Caudate nucleus (tissue), 63 donors: ENCODE measurements at places on chromosomes 3 and 15.

GRCh38 chr15:55879181-55879580 is 114.2 kb downstream of the NEDD4 start:
- no peak for DNase-seq

DNA sequence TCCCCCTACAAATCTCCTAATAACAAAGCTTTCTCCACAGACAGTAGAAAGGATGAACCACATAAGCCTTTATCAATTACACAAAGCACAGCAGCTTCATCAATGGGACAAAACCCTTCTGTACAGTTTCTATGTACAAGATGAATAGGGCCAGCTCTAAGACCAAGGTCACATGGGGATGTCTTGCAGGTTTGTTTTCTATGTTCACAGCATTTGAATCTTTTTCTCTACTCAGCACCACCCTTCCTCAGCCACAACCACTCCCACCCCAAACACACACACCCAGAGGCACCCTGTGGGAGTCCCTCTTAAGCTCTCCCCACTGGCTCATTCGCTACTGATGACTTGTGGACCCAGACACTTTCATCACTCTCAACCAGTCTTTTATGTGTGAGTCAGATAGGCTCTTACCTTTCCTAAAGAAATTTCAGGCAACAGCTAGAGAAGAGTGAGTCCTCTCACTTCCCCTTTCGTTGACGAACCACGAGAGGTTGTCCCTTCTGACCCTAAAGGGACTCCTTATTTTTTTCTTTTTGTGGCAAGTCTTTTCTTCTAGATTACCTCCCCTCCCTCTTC is 57.9 kb downstream of the ARHGAP31 start:
- no peak for DNase-seq

DNA sequence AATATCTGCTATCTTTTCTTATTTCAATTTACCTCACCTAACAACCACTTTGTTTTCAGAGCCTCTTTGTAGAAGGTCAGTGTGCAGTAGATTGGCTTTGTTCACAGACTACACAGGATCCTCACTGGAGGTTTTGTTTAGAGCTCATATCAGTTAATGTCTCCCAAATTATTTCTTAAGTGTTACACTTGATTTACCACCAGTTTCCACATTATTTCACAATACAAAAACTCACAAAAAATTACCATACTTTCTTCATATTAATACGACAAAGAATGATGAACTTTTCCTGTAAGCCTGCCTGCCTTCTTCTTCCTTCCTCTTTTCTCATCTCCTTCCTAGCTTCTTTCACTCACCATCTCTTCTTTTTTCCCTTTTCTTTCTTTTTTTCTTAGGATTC is 133.3 kb downstream of the ALCAM start:
- no peak for DNase-seq

DNA sequence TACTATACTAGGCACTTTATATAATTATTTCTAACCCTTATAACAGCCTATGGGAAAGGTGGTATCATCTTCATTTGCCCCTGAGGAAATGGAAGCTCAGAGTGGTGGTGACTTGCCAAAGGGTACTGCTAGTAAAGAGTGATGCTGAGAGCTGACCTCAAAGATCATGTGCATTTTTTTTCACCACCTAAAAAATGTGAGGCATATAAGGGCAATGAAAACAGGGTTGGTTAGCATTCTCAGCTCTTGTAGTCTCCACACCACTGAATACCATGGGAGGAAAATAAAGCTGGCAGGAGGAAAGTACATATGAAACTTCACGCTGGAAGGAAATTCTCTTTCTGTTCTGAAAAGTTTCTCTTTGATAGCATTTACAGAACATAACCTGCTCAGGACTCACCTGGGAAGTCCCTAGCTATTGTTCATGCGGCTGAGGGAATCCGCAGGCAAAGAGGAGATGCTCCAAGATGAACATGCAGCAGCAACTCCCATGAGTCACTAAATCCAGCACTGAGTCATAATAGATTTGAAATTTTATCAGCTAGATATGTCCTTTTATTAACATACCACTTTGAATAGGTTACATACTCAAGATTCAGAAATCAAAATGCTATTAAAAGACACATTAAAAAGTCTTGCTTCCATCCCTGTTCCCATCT is 17.3 kb downstream of the FAIM start:
- no peak for DNase-seq

GRCh38 chr3:197855571-197855970 is 64.5 kb downstream of the LRCH3 start:
- no peak for DNase-seq

DNA sequence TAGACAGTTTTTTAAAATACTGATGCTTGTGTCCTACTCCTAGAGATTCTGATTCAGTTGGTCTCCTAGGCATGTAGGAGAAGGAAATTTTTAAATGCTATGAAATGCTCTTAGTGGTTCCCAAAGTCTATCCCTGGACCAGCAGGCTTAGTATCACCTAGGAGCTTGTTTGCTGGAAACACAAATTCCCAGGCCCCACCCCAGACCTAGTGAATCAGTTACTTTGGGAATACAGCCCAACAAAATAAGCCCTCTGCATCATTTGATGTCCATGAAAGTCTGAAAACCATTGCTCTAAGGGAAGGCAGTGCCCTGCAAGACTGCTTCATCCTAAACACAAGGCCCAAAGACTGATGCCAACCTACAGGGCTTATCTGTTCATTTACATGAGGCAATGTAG is 36.3 kb downstream of the CCNL1 start:
- no peak for DNase-seq

GRCh38 chr3:78046566-78046965 is 1006.7 kb downstream of the ROBO2 start:
- no peak for DNase-seq

DNA sequence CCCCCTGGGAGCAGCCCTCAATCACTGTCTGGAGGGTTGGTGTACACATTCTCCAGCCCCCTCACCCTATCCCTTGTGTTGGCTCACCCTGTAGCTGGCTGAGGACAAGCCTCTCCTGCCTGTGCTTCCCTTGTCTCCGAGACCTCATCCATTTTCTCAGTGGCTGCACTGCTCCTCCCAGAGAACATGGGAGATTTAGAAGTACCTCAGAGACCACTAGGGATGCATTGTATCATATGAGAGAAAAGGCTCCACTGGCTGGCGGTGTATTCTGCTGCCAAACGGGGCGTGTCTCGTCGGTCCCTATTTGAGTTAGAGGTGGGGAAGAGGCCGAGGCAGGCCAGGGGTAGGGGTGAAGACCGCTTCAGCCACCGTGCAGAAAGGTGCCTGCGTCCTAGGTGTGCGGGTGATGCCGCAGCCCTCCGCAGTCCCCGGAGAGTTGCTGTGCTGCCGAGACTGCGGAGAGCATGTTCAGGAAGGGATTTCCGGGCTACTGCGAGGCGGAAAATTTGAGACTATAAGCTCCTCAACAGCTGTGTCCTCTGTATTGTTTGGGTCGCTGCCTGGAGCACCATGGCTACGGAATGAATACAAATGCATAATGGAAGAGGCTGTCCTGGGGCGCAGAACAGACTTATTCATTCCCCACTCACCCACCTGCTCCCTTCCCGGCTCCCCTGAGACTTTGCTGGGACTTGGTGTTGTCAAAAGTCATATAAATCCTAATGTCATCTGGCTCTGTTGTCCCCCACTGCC is 43.8 kb downstream of the SPSB4 start:
- no peak for DNase-seq

GRCh38 chr3:52895418-52895817 is 1.9 kb downstream of the STIMATE start:
- DNase-seq = no peak

- no peak for DNase-seq
Observed at GRCh38 chr3:16498130-16498890, 15.2 kb downstream of the RFTN1 start.

GRCh38 chr15:51366920-51367319 is 25.5 kb downstream of the GLDN start:
- no peak for DNase-seq

DNA sequence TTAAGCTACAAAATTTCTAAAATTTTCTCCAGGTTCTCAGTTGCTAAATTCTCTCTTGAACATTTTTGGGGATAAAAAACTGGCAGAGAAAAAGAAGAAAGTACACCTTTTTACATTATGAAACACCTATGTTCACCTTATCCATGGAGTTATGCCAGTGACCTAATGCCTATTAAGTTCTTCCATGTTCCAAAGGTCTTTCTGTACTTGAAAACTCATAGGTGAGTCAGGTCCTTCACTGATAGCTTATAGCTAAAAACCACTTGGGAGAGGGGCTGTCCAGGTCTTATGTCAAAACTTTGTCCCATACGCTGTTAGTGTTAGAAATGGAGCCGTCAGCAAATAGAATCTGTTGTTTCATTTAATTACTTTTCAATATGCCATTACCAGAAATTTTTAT is 487.5 kb upstream of the TPRG1 start:
- no peak for DNase-seq

DNA sequence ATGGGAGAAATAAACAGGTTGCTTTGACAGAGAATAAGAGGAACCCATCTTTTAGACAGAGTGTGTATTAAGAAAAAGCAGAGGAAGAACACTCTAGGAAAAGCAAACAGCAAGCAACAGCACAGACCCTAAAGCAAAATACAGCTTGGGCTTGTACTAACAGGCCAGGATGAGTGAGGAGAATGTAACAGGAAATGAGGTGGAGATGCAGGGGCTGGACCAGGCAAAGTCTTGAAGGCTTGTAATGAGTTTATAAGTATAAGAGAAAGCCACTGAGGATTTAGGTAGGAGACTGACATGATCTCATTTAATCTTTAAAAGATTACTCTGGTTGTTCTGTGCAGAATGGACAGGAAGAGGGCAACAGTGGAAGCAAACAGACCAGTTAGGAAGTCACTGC is 4.9 kb downstream of the UBR1 start:
- DNase-seq = no peak

DNA sequence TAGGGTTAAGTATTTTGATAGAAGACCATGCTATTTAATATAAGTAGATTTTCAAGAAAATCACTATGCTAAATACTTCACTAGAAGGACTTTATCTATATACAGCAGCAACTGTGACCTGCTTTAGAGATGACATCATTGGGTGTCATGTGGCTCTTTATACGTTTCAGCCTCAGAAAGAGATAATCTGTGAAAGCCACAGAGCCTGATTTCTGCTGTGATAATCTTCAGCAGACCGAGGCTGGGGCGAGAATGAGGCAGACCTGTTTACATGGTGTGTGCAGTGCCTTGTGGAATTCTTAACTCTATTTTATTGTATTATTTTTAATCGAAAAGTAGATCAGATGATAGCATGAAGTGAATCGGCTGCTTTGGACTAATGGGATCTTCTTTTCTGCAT is 471.2 kb downstream of the MFSD1 start:
- no peak for DNase-seq

- DNase-seq = no peak
Observed at GRCh38 chr3:134922101-134922500, 127.0 kb downstream of the EPHB1 start.

DNA sequence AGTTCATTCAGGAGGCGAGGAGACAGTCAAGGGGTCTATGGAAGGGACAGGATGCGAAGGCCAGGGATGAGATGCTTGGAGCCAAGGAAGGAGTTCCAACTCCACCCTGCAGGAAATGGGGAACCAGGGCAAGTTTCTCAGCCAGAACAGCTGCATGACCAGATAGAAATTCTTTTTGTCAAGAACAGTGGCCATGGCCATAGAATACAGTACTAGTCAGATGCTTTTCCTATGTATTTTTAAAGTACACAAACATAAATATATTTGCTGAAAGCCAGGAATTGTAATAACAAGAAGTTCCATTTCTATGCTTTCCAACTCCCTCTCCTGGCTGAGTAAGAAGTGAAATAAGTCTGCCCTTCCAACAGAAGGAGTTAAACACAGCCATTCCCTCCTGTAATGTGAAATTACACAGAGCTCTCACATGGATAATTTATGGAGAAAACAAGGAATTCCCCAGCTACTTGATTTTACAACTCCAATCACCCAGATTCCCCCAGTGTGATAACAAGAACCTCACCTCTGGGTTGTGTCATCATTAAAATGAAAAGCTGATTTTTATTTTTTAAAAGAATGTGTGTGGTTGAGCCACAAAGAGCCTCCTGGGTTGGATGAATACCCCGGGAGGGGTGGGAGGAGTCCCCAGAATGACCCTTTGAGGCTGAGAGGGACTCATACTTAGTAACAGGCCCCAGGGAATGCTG is 124.6 kb upstream of the ARHGEF3 start:
- no peak for DNase-seq

GRCh38 chr3:39294446-39295183 is 14.8 kb upstream of the CX3CR1 start:
- DNase-seq = no peak

GRCh38 chr15:28881170-28881569 is 4.6 kb upstream of the APBA2 start:
- DNase-seq = no peak

GRCh38 chr3:106945435-106945834 is 431.8 kb upstream of the CCDC54 start:
- DNase-seq = no peak

- DNase-seq = no peak
Observed at GRCh38 chr3:184366619-184367289, 5.2 kb downstream of the POLR2H start.

DNA sequence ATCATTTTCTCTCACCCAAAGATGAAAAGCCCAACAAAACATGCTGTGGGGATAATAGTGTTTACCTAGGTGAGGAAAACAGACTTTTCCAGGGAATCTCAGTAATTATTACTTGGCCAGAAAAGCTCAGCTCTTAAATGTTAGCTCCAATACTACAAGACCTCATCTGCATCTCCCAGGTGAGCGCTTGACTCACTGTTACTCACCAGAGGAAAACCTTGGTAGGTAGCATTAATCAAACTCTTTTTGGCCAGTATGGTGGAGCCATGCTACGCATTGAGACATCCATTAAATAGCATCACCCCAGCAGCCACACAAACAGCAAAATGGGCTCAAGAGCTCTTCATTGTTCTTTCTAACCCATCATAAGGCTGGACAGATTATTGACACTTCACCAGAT is 99.0 kb downstream of the TIGIT start:
- no peak for DNase-seq

DNA sequence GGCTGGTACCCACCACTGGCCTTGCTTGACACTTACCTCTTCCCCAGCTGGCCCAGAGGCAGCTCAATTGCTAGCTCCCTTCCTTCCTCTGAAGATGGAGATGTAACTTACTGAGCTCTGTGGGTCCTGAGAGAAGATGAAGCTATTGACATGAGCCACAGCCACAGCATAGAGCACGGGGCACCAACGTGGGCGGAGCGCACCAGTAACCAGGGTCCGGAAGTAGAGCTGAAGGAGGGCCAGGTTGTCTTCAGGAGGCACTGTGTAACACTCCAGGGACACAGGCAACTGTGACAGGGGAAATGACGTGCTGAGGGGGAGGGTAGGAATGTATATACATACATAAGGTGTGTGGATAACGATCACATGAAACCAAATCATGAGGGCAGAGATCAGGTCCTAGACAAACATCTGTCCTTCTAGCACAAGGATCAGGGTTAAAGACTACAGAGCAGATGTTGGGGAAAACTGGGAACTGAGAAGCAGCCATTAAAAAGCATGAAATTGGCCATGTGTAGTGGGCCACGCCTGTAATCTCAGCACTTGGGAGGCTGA is 4.3 kb upstream of the LTK start:
- DNase-seq = no peak

- DNase-seq = peak; percentile 3
Observed at GRCh38 chr3:138230525-138230924, 43.4 kb downstream of the ARMC8 start.

- DNase-seq = no peak
Observed at GRCh38 chr3:171346582-171347300, 113.5 kb downstream of the TNIK start.
